ENCODE measurements at places on chromosomes 12 and 14. TPM values are rescaled to one million over a fixed set of nuclear protein-coding genes. Genes with fewer than 3 reads are reported as not detected.

Gene CHGA
- not detected for total RNA-seq

Gene LMBR1L
- total RNA-seq = 46.9 TPM

Gene DPPA3
- total RNA-seq = not detected

Gene IL26
- total RNA-seq = not detected

Gene SRRM4
- not detected for total RNA-seq
